Stimulated activated CD4-positive, alpha-beta T cell treated with anti-CD3 and anti-CD28 coated beads, Interleukin-4, amount 100 ng/mL, for 48 hours (primary cell): ENCODE measurements at places on chromosomes 5 and 9.

- no peak for DNase-seq
Observed at GRCh38 chr9:110126986-110127864, 80.7 kb downstream of the C9orf152 start.

- no peak for DNase-seq
Observed at GRCh38 chr9:911005-911404, 65.5 kb upstream of the DMRT3 start.

- DNase-seq = no peak
Observed at GRCh38 chr9:107491081-107492053, 1.8 kb upstream of the KLF4 start.

- DNase-seq = no peak
Observed at GRCh38 chr5:98514215-98514614, 259.2 kb upstream of the RGMB start.

- no peak for DNase-seq
Observed at GRCh38 chr9:10855847-10856246, 243.0 kb upstream of the PTPRD start.

- DNase-seq = no peak
Observed at GRCh38 chr5:134975843-134976242, 8.1 kb downstream of the CATSPER3 start.

GRCh38 chr9:124562328-124562727 is 55.1 kb upstream of the NR5A1 start:
- no peak for DNase-seq

DNA sequence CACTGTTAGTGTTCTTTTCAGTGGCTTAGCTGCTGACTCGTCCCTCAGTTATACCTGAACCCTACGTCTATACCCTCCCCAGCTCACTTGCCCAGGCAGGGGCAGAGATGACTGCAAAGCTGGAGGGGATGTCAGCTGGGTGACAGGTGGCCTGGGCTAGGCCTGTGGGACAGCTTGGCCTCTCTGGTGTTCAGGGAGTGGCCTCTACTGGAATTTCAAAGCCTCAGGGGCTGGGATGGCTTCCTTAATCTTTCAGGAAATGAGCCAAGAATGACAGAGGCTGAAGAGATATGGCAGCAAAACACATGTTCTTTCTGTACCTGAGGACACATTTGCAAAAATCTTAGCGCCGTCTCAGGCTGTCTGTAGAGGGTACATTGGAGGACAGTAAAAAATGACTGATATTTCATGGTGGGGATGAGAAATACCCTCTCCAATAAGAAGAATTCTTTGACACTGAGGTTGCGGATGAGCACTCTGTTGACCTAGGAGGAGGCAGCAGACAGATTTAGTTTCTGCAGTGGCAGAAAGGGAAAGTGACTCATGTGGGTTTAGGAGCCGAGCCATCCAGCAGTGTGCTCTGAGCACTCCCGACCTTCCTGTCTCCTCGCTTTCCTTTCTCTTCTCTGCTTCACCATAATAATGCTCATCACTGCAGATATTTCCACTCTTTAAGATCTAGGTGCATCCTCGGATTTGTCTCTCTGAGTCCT is 54.4 kb downstream of the ENTREP1 start:
- DNase-seq = no peak

DNA sequence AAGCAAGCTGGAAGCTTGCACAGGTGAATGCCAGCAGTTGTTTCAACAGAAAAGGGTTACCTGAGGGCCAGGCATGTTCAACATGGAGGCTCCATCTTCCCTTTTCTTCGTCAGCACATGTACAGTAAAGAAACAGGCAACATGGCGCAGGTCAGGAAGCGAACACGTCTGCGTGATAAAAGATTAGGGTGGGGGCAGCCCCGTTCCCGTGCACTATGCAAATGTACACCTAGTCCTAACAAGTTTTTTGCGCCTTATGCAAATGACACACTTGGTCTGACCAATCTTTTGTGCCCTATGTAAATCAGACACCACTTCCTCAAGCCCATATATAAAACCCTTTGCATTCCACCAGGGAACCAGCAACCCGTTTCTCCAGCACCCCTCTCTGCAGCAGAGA is 452.1 kb upstream of the PTPRD start:
- no peak for DNase-seq

- no peak for DNase-seq
Observed at GRCh38 chr5:73971326-73971725, 345.3 kb downstream of the ARHGEF28 start.

DNA sequence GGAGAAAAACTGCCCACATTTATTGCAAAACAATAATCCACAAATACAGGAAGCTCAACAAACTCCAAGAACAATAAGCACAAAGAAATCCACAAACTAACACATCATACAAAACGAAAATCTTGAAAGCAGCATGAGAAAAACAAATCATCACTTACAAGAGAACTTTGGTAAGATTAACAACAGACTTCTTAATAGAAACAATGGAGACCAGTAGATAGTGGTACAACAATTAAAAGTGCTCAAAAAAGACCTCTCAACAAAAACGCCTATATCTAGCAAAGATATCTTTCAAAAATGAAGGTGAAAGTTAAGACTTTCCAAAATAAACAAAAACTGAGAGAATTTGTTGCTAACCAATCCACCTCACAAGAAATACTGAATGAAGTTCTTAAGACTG is 38.4 kb downstream of the CDKL3 start:
- DNase-seq = no peak
